ENCODE measurements at places on chromosomes 7 and 10.

- no peak for DNase-seq
Observed at GRCh38 chr10:98212196-98212595, 55.8 kb downstream of the LOXL4 start.

DNA sequence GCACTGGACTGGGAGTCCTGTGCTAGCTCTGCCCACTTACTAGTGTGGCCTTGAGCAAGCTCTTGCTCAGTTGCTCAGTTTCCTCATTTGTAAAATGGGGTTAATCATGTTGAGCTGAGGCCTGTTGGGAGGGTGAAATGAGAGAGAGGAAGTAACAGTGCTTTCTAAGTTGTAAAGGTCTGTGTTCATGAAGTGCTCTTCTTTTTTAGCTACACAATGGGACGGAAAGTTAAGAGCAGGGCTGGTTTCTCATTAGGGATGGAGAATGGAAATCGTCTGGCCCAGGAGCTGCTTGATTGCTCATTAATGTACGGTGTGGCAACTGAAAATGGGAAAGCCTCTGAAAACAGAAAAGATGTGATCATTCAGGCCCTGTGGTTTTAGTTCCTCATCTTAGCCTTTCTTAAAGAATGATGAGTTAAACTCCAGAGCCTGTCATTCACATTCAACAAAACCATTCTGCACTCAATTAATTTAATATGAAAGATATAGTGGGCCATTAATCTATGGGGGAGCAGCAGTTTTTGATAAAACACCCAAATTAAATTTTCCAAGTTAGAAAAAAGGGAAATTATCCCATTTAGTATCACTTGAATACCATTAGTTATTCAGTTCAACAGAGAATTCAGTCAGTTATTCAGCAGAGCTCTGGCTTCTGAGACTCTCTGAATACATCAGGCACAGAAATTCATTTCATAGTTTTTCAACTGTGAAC lies 60.5 kb downstream of the SH2D4B start:
- no peak for DNase-seq

DNA sequence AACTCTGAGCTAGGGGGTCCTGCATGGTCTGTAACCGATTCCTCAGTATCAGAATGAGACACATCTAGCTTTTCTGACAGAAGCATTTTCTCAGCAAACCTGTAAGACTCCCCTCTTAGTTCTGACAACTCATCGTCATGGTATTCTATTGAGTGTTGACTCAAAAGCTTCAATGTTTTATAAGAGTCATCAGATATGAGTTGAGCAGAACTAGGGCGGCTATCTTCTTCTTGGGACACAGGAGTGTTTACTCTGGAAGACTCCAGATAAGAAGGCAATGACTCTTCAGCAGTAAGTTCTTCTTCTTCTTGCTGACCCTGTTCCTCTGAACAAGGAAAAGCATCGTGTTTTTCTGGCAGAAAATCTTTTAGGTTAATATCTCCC lies 167.0 kb upstream of the CCDC6 start:
- no peak for DNase-seq

DNA sequence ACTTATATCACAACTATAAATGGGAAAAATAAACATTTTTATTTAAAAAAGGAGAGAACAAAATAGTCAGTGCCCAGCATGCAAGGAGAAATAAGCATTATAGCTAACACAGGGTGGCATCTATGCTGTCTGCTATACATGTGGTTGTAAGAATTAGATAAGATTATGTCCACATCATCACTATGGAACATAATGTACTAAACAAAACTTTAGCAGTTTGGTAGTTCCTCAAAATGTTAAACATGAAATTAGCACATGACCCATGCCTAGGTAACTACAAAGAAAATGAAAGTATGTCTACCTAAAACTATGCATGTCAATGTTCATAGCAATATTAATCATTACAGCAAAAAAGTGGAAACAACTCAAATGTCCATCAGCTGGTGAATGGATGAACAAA lies 28.7 kb upstream of the RUFY2 start:
- no peak for DNase-seq

DNA sequence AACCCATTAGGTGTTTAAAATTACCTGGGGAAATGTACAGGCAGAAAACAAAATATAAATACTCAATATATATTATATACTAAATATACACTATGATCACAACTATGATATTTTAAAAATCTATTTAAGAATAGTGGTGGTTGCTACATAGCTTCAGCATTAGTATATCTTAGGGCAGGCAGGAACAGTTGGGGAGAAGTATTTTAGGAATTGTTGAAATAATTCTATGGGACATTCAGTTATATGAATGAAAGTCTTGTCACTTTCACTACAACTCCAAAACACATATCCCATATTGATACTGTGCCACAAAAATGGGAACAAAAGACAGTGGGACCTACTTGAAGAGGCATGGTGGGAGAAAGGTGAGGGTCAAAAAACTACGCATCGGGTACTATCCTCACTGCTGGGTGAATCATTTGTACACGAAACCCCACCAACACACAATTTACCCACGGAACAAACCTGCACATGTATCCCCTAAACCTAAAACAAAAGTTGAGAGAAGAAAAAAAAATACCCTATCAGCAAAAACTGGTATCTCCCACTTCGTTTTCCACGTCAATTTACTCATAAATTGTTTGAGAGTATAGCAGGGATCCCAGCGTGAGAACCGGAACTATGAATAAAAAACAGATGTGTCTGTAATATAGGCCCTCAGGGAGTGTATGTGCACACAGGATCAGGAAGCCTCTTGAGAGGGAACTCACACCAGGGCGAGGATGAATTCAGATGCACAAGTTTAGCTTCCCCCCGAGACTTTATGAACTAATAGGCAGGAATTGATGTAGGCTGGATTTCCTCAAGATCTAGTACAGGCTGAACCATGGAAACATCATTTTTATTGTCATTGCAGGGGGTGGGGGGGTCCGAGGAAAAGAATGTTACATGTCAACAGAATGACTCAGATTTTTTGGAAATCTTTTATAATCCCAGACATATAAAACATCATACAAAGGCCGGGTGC lies 16.2 kb downstream of the SLC16A12 start:
- DNase-seq = no peak

- DNase-seq = no peak
Observed at GRCh38 chr10:114482480-114483304, 78.4 kb upstream of the AFAP1L2 start.

- DNase-seq = no peak
Observed at GRCh38 chr10:122078965-122079795, 90.2 kb downstream of the TACC2 start.

- no peak for DNase-seq
Observed at GRCh38 chr10:62959553-62959952, 143.4 kb upstream of the EGR2 start.

- no peak for DNase-seq
Observed at GRCh38 chr7:66331883-66332282, 126.7 kb downstream of the TPST1 start.

DNA sequence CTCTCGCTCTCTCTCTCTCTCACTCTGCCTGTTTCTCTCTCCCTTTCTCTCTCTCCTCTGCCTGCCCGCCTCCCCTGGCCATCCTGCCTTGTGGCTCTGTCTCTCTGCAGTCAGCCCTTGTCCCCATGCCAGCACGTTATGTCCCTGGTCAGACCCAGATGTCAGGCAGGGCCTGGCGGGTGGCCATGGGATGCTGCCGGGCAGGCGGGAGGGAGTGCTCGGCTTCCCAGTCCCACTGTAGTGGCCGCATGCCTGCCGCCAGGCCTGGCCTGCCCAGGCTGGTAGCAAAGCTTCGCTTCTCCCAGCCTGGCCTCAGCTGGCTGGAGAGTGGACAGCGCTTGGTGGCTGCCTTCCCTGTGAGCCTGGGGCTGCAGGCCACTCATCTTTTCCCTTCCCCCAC lies 121.5 kb upstream of the ZNF716 start:
- no peak for DNase-seq

DNA sequence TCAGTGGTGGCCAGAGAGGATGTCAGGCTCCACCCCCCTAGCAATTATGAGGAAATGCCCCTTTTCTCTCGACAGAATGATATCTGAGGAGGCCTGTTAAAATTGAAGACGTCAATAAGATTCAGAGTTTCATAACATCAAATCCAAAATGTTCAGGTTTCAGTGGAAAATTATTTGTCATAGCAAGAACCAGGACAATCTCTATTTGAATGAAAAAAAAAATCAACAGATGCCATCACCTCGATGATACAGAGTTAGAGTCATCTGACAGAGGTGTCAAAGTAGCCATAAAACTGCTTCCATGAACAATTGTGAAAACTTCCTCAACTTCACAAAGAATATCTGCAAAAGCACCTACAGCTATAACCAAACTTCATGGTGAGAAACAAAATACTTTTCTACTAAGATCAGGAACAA lies 7.7 kb downstream of the TMEM273 start:
- DNase-seq = no peak

GRCh38 chr10:121927318-121927840 lies 452 bp downstream of the ATE1 start:
- peak; percentile 60 for DNase-seq

DNA sequence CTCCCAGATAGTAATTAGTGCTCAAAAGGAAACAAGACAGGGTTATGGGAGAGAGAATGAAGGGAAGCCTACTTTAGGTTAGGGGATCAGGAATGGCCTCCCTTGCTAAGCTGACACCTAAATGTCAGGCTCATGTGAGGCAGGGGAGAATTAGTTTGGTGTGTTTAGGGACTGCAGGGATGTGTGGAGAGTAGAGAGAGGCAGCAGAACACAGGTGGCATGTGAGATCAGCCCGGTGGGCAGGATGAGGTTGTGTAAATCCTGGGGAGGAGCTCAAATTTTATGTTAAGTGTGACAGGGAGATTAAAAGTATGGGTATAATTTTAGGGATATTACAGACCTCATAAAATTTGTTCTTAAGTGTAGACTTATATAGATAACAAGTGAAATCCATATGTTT lies 56.2 kb upstream of the ZNF438 start:
- DNase-seq = no peak

- no peak for DNase-seq
Observed at GRCh38 chr10:4004144-4004543, 219.1 kb upstream of the KLF6 start.

DNA sequence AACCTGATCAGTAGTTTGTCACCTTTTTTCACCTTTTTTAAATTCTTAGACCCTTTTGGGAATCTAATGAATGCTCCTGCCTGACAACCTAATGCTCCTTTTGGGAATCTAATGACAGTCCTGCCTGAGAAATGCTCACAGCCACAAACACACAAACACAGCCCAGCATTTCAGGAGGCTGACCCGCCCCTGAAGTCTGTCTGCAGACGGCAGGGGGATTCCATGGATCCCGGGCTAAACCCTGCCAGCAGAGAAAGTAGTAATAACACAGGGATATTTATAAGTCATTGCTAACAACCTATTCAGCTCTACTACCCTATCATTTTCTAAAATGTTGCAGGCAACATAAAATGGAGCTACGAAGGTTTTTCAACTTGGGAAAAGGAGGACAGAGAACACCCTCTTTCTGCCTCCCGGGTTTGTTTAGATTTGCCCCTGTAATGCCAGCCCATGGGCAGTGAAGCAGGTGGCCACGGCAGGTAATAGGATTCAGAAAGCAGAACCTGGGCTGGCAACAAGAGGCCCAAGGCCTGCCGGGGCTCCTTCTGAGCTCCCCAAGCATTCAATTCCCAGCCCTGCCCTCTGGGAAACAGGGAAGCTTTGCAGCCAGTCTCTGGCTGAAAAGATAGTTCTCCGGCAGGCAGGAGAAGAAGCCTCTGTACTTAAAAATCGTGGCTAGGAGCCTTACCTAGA lies 65.2 kb downstream of the CREB3L2 start:
- no peak for DNase-seq

DNA sequence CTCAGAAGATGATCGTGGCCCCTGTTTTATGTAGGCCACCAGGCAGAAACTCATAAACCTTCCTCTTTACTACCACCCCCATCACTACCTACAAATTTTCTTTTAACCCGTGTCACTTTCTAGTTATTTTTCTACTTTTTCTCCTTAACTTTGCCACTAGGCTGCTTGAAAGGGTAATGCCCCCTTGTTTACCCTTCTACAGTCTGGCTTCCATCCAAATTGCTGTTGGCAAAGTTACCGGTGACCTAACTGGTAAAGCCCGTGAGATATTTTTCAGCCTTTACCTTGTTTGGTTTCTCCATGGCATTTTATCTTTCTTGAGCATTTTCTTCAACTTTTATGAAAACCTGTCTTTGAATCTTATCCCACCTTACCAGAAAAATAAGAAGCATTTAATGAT lies 153.0 kb downstream of the WNT2 start:
- DNase-seq = no peak

DNA sequence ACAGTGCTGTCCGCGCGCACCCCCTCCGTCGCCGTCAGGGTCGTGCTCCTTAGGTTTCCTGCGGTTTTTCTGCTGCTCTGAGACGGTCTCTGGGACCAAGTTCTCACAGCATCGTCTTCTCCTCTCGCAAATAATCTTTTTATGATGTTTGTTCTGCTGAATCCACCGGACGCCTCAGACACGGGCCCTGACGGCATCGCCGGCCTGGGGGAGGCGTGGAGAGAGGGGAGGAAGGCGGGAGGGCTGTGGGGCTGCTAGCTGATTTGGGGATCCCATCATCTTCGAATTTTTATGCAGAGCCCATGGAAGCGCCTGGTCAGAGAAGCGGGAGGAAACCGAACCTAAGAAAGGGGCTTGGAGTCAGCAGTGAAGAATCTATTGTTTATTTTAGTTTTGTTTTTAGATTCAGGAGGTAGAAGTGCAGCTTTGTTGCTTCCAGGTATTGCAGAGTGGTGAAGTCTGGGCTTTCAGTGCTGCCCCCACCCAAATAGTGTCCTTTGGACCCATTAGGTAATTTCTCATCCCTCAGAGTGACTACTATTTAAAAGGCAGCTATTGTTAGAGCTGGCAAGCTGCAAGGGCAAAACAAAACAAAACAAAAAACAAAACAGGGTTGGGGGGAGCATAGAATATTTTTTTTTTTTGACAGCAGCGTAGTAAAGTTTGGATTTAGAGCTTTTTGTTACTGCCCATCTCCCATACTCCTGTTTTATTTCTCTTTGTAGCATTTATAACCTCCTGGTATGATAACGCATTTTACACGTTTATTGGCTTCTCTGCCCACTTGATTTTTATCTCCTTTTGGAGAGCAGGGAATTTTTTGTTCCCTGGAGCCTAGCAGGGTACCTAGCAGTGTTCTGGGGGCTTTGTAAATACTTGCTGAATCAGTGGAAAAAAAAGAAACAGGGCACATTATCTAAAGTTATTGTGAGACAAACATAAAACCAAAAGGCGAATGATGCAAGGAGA lies 92.6 kb downstream of the SPAG6 start:
- DNase-seq = no peak

DNA sequence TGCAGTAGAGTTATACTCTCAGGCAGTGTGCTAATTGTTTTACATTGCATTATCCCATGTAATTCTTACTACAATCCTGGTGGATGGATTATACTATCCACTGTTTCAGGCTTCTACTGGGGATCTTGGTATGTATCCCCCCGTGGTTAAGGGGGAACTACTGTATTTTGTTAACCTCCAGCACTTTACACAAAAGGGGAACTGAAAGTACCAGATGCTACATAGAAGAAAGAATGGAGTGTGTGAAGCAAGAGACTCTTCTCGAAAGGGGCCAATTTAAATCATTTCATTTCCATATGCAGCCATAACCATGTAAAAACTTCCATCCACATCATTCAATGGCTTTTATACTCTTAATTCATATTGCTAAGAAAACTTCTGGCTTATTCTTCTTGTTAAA lies 69.4 kb downstream of the C1GALT1 start:
- no peak for DNase-seq

- DNase-seq = no peak
Observed at GRCh38 chr7:15977663-15978062, 291.2 kb upstream of the MEOX2 start.
